ENCODE measurements at places on chromosomes 2 and 18.

DNA sequence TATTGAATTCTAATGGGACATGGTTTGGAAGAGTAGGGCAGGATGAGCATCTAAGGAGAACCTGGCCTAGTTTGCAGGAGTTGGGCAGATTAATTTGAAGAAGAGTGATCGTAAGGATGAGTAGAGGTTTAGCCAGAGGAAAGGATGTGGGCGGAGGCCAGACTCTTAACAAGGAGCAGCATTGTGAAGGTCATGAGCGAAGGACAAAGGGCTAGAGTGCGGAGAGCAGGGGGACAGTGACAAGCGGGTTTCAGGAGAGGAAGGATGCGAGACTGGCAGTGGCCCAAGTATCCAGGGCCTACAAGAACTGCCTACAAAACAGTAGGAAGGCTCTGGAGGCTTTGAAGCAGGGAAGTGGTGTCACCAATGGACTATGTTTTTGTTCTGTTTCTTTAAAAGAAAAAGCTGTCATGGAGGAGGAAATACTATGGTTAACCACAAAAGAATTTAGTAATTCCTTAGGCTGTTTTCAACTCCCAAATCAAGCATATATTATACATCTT is 20.1 kb downstream of the SLC66A3 start:
- DNase-seq: no peak

DNA sequence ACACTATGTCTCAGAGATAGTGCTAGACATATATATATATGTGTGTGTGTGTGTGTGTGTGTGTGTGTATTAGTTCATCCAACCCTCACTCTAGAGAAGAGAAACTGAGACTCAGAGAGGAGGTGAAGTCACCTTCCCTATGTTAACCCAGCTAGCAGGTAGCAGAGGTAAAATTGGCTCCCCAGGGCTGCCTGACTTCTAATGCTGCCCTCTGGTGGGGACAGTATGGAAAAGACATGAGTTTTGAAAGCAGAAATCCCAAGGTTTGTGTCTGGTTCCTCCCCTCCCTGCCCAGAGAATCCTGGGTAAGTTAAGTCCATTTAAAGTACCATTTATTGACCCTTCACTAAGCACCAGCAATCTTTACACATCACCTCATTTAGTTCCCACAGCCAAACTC is 137.7 kb downstream of the THNSL2 start:
- peak; percentile 41 for DNase-seq

DNA sequence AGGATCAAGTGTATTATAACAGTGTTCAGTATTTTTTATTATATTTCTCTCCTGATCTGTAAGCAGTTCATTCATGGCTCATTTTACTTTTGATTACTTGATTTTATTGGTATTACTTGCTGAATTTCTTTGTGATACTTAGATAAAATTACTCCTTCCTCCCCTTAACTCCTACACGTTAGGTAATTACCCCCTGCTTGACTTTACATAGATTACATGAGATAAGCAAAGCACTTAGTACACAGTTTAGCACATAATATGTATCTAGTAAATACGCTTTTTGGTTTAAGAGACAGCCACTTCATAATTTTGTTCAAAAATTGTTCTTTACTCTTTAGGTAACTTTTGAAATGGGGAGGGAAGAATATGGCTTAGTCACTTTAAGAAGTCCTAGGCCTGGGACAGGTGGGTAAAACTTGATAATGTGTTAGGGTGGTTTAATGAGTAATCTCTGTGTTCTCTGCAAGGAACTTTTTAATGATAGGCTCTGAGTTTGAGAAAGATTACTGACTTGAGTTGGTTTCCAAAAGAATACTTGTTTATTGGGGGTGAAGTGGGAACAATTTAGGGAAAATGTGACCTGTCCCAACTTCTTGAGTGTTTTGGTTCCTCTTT is 80.9 kb downstream of the NCOA1 start:
- DNase-seq: no peak

- no peak for DNase-seq
Measured at GRCh38 chr2:217680381-217680780, 322.4 kb downstream of the TNS1 start.

- DNase-seq: no peak
Measured at GRCh38 chr18:63128237-63128974, 191.2 kb downstream of the BCL2 start.

DNA sequence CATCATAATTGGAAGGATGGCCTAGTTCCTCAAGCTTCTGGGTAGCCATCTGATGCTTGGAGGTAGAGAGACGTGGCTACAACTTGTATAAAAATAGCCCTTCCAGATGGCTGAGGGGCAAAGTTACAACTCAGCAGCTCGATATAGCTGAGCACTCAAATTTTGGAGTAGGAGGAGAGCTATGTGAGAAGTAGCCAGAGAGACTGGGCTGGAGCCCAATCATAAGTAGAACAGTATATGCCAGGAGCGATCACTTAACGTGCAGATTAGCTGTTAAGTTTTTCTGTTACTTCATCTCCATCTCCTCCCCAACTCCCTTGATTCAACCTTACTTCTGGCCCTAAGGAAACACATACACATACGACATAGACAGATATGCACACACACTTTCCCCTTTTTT is 28.8 kb downstream of the CNRIP1 start:
- peak; percentile 67 for DNase-seq

DNA sequence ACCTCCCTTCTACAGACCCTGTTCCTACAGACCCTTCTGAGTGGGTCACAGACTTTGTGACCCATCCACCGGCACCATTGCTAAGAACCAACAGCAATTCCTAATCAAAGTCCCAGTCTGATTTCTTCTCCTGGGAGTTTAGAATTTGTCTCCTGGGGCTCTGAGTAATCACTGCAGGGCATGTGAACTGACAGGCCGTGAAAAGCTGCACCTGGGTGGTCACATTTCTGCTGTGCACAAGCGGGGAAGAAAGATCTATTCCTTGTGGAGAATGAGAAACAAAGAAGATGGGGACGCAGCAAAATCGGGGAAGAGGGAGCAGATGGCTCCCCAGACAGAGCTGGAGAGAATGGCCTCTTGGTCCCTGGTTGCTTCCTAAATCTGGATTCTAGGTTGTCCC is 151.0 kb downstream of the ARL4C start:
- no peak for DNase-seq

DNA sequence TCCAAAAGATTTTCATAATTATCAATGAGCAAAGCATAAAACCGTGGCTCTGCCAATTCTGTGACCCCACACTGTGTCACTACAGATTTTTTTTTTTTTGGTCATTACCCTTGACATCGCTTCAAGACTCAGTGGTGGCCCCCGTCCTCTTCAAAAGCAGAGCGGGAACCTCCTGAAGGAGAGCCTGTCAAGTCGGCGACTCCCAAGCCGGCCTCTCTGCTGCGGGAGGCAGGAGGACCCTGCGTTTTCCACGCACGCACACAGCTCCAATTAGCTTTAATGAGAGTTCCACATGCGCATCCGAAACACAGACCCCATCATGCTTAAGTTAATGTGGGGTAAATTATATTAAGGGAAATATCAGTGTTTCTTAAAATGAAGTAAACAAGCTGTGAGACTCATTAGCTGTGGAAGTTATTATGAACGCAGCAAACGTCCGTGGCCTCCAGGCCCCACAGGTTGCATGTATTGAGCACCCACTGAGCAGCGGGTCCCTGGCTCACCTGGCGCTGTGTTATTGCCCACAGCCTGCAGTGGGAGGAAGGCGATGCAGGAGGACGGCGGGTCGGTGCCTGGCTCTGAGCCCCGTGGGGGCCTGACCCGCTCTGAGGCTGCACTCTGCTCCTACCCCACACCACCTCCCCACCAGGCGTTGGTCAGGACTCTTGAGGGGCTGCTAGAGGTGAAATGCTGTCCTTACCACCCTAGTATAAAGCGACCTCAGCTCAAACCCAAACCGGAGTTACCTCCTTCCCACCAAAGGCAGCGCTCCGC is 181.0 kb upstream of the SALL3 start:
- no peak for DNase-seq

GRCh38 chr2:61184263-61184662 is 22.3 kb downstream of the C2orf74 start:
- no peak for DNase-seq

DNA sequence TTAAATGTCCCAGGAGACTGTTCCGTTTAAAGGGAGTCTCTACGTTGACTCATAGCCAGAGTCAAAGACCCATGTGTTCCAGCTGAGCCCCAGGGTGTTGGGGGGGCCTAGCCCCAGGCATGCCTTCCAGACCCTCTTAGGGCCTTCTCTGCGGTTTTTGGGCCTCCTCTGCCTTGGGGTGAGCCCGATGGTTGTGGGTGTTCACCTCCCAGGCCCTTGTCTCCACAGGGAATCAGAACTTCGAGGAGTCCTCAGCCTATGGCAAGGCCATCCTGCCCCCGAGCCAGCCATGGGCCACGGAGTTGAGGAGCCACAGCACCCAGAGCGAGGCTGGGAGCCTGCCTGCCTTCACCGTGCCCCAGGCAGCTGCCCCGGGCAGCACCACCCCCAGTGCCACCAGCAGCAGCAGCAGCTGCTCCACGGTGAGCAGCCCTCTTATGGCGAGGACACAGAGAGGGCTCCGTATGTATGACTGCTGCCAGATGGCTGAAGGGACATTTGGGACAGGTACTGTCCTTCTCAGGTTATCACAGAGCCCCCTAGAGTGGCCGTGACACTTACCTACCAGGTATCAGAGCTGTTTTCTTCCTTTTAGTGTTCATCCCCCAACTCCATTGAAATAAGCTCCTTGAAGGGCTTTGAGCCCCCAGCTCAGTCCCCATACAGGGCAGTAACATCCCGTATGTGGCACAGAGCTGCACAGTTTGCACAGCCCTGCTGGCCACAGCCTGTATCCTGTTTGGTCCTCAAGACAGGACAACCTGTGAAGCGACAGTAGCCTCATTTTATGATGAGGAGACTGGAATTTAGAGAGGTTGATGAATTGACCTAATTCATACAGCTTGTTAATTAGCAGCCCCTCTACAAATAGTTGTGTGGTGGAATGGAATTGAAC is 80.7 kb downstream of the EPAS1 start:
- DNase-seq: no peak

GRCh38 chr2:61910603-61911002 is 5.1 kb downstream of the COMMD1 start:
- DNase-seq: peak; percentile 30

DNA sequence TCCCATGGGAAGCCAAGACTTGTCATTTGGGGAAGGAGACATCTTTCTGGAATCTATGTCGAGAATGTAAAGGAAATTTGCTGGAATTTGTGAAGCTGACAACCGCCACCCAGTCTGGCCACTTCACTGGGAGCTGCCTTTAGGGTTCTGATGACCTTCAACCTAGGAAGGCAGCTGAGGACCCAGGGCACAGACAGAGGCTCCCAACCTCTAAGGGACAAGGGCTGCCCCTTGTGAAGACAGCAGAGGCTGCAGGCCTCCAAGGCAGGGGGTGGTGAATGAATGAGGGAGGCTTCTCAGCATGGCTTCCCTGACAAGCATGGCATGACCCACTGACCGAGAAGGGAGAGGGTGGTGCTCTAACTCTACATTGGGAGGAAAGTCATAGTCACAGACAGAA is 128.9 kb upstream of the ASB18 start:
- DNase-seq: no peak

DNA sequence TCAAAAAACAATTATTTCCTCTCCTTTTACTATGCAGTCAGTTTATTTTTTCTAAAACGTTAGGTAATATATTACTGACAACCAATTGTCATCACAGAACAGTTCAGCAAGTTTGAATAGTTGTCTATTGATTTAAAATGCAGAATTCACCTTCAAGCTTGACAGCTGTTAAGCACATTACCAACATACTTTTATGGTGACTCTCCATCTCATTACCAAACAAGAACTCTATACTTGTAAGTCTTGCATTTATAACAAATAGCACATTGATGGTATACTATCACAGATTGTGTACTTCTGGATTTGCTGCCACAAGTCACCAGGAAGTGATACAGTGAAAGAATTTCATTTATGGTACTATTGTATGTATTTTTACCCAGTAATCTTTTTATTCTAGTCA is 99.4 kb upstream of the PPP1CB start:
- DNase-seq: no peak

GRCh38 chr2:12931186-12931844 is 214.6 kb downstream of the TRIB2 start:
- peak; percentile 15 for DNase-seq

GRCh38 chr2:190088917-190089316 is 26.4 kb upstream of the MSTN start:
- DNase-seq: peak; percentile 87

GRCh38 chr2:212831671-212832199 is 293.1 kb upstream of the ERBB4 start:
- DNase-seq: no peak

GRCh38 chr2:149042881-149043280 is 4.4 kb downstream of the LYPD6B start:
- DNase-seq: no peak

DNA sequence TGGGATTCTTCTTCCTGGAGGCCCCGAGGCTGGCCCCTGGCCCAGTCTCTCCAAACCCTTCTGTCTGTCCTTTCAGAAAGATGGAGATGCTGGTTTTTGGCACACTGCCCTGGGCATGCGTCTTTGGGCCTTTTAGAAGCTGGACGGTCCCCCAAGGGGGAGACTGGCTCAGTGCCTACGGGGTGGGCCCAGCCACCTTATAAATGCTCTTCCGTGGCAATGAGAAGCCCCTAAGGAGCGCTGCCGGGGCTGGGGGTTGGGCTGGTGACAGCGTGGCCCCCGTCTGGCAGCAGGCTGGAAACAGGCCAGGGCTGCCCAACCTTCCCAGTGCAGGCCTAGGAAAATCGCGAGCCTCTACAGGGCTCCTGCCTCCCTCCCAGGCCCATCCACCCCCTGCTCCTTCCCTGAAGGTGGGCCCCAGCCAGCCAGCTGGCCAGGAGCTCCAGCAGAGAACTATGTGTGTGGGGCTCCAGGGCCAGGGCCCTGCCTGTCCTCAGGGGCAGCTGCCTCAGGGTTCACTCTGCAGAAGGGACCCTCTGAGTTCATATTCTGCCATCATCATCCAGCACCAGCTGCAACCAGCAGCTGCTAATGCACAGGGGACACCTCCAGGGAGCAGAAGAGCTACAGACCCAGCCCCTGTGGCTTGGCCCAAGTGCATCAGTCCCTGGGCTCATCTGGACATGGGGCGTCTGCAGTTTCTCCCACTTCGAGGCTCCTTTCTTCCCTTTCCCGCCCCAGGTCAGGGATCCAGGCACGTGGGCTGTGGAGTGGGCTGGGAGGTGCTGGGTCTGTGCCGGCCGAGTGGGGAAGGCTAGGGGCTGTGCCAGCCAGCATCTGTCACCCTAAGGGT is 107.6 kb upstream of the OTOS start:
- no peak for DNase-seq

DNA sequence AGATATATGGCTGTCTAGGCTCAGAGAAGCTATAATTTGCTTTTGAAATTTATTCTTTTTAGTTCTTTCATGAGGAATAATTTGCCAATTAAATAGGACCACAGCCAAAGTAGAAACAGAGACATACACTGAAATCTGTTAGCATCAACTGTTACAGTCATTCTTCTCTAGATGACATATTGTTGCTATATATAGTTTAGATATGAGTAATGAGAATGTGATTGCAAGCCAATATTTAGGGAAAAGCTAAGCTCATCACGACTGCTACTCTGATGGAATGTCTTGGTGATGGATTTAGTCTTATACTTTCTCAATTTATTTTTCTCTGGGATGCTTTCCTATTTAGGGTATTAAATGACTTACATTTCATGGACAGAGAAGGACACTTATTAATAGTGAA is 259.1 kb downstream of the LNPK start:
- DNase-seq: no peak

Measured in common myeloid progenitor, CD34-positive (primary cell).